Stimulated activated CD8-positive, alpha-beta memory T cell treated with anti-CD3 and anti-CD28 coated beads, Interleukin-4, amount 100 ng/mL, for 24 hours (primary cell): ENCODE measurements at places on chromosomes 11 and 22.

DNA sequence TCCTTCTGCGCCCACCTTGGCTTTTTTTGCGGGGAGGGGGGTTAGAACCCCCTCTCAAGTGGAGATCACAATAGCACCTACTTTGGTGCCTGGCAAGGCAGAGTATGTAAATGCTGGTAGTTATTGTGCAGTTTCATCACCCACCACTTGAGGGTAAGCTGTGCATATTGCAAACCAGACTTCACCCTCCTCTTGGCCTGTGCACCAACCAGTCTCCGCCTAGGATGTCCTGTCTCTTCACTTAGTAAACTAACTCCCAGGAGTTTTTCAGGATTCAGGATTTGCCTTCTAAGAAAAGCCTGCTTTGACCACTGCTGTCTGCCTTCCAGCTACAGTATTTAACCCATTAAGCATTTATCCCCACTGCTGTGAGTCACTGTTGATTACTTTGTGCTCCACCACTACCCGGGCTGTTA lies 2.0 kb upstream of the UBXN1 start:
- no peak for DNase-seq

DNA sequence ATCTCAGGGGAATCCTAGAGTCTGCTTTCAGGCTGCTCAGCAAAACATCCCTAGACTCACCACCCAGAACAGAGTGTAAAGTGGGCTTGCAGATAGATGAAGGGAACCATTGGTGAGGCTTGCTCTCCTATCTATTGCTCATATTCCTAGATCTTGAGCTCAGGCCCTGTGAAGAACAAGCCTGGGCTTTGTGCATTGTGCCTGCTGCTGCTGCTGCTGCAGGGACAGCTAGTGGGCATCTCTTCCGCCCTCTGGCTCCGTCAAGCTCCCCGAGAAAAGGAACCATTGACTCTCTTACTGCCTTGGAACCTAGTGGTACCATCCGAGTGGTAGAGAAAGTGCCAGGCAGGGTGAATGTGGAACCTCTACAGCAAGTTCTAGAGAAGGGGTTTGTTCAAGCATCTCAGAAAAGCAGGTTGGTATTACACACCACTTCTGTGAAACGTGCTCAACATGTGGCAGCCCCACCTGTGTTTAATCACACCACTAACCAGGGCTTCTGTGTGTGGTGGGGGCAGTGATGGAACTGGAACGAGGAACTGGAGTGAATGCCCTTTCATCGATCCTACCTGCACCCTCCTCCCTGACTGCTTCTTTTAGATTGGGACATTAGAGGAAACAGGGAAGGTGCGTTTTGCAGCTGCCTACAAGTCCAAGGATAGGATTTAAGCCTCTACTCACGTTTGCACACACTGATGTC lies 4.4 kb downstream of the BACE1-AS start:
- no peak for DNase-seq

DNA sequence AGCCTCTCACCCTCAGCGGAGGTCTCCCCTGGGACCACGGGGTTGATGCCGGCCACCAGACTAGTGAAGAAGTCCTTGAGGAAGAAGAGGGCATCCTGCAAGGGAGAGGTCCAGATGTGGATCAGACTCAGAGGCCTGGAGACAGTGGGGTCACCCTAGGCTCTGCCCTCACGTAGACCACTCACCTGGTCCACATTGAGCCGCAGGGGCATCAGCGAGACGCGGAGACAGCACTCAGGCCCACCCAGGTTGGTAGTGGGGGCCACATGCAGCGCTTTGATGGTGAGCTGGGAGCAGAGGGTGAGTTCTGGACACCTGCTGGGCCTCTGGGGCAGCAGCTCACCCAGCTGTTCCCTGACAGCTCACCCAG lies 18.9 kb downstream of the ATG2A start:
- DNase-seq = no peak

GRCh38 chr11:78181185-78181584 lies 7.2 kb downstream of the KCTD21 start:
- DNase-seq = no peak

DNA sequence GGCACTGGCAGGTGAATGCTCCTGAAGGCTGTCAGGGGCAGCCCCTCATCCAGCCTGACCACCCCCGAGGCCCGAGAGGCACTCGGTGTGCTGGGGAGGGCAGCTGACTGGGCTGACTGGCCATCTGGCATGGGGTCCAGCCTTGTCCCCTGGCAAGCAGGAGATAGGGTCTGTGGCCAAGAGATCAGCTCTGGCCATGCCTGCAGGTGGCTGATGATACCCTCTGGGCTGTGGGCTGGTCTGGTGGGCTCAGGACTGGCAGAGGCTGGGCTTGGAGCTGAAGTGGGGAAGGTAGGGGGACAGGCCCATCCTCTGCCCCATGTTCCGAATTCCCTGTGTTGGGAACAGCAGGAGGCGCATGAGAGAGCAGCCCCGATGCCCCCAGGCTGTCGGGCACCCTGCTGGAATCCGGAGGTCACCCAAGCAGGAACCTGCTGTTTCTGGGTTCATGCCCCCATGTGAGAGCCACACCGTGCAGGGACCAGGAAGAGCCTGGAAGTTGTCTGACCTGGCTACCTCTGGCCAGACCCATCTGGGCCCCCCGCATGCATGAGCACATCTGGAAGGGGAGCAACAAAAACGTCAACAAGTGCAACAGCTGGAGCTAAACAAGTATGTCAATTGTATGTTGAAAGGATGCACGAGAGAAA lies 527.0 kb downstream of the TBC1D22A start:
- no peak for DNase-seq

GRCh38 chr22:41479671-41480396 lies 10.9 kb downstream of the ACO2 start:
- no peak for DNase-seq

DNA sequence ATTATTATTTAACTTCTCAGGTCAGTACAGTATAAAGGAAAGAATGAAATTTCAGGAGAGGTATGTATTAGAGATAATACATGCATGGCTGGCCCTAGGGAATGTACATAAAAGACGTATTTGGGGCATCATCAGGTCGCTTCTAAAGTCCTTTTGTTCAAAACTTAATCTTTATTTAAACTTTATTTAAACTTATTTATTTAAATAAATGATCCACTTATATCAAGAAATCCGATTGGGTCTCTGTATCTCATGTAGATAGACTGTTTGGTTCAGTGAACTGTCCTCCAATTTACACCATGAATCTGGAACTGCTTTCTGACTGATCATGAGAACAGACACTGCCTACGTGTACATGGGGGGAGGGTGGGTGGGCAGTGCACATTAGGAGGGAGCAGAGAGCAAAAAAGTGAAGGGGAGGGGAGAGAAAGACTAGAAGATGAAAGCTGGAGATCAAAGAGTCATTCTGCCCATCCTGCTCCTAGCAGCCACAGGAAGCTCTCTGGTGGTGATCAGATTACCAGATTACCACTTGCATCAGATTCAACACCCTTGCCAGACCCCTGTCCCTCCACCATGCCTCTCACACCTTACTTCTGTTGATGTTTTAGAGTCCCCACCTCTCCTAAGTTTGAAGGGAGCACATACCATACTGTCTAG lies 92.1 kb upstream of the MTMR2 start:
- no peak for DNase-seq

DNA sequence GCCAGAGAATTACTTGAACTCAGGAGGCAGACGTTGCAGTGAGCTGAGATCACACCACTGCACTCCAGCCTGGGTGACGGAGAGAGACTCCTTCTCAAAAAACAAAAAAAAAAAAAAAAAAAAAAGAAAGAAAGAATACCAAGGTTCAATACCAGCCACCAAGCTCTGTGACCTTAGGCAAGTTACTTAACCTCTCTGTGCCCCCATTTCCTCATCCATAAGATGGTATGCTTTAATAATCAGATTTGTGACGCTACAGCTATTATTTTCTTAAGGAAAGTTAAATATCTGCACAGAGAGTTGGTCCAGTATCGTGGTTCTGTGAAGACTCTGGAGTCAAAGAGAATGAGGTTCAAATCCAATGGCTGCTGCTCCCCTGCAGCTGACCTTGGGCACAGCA lies 57.3 kb upstream of the FADD start:
- DNase-seq = no peak

DNA sequence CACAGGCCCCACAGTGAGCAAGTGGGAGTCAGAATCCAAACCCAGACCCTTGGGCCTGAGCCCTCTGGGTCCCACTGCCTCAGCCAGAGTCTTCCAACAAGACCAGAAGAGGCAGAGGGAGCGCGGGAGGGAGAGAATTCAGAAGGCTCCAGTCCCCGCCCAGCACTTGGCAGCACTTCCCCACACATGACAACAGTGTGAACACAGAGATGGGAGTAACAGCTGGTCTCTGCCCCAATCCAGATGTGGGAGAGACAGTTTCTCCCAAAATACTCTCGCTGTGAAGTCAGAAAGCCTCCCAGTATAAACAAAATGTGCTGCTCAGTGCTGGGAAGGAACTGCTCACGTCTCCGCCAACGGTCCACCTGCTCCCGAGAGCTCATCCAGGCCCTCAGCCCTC lies 219.9 kb downstream of the MN1 start:
- DNase-seq = no peak

GRCh38 chr11:83881428-83881827 lies 595.3 kb upstream of the CCDC90B start:
- DNase-seq = no peak

DNA sequence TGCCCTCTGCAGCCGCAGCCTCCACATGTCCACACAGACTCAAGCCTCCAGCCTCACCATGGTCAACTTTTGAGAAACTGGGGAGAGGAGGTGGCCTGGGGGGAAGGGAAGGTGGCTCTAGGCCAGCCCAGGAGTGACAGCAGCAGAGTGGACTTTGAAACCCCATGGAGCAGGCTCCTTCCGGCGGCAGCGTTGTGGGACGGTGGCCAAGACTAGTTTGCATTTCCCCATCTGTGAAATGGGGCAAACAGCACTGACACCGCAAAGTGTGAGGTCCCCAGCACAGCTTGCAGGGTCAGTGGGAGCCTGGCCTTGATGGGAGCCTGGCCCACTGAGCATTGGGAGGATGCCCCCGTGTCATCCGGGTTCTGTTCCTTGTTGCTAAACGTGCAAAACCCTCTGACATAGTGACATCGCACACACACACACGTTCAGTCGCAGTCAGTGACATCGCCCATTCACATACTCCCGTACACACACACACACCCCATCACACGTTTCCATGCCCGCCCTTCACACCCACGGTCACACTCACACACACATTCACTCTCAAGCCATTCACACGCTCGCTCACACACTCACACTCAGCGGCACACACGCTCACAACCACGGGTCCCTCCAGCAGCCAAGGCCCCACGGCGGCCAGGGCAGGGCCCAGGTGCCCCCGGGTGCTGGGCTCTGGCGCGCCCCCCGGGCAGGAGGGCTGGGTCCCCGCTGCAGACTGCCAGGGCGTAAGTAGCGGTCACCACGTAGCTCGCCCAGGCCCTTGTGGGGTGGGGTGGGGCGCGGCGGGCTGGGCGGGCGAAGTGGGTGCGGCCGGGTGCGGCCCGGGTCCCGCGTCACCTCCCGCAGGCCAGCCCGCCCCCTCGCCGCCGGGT lies 585 bp downstream of the CYB5R3 start:
- DNase-seq = peak; percentile 27

DNA sequence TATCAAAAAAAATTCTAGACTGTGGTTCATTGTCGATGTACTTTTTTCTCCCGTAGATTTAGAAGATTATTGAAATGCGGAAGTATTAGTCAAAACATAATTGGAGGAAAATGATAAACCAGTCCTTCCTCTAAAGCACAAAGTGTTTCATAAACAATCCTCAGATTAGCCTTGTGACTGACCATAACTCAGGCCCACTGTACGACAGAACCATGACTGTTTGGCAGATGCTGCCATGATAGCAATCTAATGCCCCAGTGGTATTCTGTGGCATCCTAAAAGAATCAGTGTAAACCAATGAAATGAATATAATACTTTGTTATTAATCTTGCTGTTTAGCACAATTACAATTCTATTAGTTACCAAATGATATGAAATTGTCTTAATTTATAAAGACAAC lies 127.0 kb upstream of the CTSC start:
- no peak for DNase-seq

DNA sequence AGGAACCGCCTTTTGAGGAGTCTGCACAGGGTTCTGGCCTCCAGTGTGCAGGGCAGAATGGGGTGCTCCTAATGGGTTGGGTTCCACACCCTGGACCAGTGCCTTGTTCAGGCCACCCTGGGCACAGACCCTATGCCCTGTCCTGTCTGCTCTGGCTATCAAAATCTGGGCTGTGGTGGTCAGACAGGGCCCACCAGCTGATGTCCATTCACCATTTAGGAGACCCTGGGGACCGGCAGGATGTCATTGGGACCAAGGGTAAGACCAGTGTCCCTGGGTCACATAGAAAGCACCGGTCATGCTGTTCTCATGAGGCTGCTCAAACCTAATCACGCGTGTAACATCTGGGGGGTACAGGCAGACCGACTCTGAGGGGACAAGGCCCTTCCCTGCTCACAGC lies 37.3 kb downstream of the PARVG start:
- DNase-seq = no peak

- no peak for DNase-seq
Observed at GRCh38 chr22:25777870-25778269, 35.9 kb downstream of the MYO18B start.

- DNase-seq = no peak
Observed at GRCh38 chr22:49305966-49306631, 521.6 kb downstream of the BRD1 start.

- no peak for DNase-seq
Observed at GRCh38 chr11:68673991-68674390, 10.4 kb upstream of the GAL start.
